Daoy (cell line): ENCODE measurements at places on chromosomes 3 and 15.

- DNase-seq: no peak
Measured at GRCh38 chr3:185739264-185739701, 85.6 kb downstream of the IGF2BP2 start.

- DNase-seq: peak; percentile 74
Measured at GRCh38 chr3:149717391-149718056, 34.8 kb downstream of the COMMD2 start.

GRCh38 chr15:84006421-84006820, 229.2 kb upstream of the GOLGA6L4 start:
- no peak for DNase-seq

GRCh38 chr3:57227204-57227929, at the start of gene APPL1:
Gene APPL1, plus strand, starts transcription at chr3:57227729. Its CDS starts 155 bp downstream, at chr3:57227884.
- peak; percentile 93 for DNase-seq

DNA sequence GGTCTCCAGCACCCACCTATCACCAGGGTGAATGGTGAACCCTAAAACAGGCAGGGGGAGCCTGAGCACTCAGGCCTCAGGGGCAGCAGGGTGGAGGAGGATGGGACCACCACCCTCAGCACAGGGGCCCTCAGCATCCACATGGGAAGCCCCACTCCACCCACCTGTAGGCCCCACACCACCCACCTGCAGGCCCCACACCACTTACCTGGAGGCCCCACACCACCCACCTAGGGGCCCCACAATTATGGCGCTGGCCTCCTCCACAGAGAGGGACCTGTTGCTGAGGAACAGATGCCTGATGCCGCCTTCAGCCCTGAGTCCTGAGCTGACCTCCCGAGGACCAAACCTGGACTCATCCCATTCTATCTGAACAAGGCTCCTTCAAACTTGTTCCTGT, 46.7 kb downstream of the HMCES start:
- DNase-seq: no peak

- DNase-seq: peak; percentile 39
Measured at GRCh38 chr3:164024786-164025185, 1053.5 kb downstream of the SI start.

DNA sequence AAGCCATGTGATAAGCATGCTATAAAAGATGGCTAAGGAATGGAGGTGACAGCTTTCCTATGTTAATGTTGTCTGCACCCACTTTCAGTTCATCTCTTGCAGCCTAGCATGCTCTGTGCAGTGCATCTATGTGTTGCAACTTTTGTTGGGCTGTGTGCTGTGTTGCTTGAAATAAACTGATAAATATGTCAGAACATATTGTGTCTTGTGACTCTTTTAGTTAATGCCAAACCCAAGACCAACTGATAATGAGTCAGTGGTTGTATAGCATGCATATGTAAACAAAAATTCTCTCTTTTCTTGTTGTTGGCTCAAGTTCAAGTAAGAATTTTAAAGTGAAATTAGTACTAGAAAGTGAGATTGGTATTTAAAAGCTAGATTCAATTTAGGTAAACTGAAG, 37.0 kb upstream of the SCN10A start:
- DNase-seq: no peak

GRCh38 chr3:80215191-80215590, 447.4 kb upstream of the ROBO1 start:
- DNase-seq: no peak

DNA sequence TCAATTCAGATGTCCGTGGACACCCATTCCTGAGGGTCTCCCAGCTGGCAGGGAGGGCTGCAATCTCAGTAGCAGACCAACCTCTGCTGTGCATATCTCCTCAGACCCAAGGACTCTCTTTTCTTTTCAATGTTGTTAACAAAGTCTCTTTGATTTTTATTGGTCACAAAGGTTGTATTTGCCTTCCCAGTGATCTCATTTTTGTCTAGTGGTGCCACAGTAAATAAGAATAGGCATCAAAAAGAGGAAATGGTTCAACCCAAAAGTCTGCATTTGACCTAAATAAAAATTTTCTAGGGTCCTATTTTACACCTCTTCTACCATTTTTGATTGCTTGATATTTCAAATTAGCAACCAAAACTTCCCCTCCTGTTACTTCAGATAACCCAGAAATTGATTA, 225.9 kb downstream of the CDIN1 start:
- DNase-seq: no peak

- DNase-seq: no peak
Measured at GRCh38 chr15:37792351-37792750, 142.1 kb upstream of the TMCO5A start.

DNA sequence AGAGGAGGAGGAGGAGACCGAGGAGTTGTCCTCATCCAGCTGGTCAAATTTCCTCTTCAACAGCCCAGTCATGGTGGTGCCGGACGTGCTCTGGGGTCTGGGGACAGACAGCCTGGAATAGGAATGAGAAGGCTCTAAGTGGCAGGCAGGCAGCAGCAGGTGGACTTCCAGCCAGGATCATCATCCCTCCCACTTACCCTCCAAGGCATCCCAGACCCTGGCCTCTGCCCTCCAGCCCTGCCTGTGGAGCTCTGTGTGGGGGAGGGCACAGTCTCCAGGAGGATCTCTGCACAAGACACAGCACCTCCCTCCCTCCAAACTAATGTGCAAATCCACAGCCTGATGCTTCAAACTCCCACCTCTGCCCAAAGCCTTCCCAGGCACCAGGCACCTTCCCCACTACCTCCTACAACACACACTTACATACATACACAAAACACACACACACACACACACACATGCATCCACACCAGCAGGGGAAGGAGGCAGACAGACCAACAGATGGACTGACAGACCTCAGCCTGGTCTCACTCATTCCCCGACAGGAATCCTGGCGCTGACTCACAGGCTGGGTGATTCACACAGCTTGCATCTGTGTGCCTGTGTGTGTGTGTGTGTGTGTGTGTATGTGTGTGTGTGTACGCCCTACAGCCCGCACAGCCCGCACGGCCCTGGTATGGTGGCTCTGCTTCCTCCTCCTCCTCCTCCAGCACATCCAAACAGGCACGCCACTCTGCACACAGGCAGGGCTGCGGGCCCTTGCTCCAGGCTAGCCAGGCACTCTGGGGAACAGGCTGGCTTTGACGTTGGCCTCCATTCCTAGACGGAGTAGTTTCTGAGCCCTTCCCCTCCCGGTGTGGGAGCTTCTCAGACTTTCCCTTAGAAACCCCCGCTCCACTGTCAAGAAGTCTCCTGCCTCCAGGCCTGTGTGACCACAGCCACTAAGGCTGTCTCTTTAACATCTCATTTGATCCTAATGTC, 6.5 kb downstream of the CSRNP1 start:
- peak; percentile 94 for DNase-seq
